ENCODE measurements at places on chromosomes 4 and X. TPM values are rescaled to one million over a fixed set of nuclear protein-coding genes. Genes with fewer than 3 reads are reported as not detected.

DNA sequence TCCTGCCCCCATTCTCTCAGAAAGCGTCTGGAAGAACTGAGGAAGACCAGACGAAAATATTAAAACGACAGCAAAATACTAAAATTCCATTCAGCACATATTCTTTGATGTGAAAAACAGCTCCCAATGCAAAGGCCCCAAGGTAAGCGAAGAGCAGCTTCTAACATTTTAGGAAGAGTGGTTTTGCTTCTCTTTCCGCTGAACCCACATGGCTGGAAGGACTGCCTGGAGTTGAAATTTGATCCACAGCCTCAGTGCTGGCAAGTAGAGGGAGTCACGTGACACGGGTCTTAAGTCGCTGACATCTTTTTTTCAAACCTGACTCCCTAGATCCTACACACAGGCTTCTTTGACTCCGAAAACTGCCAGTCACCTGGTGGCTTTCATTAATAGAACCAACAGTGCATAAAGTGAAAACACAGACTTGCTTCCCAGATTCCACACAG, at the start of gene FAM13A:
Gene FAM13A (minus strand): TSS at position 233 of the 446 bp plus-strand sequence. CDS start 221 bp downstream, at position 12.
- peak; percentile 77 for DNase-seq

DNA sequence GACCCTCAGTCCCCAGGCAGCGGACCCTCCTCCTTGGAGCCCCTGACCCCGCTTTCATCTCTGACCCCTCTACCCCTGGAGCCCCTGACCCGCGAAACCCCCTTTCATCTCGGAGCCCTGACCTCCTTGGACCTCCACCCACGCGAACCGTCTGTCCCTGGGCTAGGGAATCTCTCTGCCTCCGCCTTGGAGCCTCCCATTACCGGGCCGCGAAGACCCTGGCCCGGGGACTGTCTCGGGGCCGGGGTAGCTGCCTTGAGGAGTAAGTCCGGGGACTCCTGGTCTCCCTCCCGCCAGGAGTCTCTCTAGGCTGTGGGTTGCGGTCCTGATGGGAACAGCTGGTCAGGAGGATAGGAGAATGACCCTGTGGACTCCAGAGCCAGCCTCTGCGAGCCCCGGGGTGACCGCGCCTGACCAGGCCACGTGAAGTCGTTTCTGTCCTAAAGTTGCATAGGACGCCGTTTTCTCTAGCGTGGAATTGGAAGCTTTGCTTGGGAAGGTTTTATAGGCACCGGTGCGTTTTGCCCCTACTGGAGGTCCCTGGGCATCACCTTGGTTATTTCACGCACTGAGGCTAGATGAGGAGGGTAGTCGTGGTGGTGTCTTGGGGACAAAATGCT, 824 bp downstream of the TBC1D14 start:
- DNase-seq = no peak

DNA sequence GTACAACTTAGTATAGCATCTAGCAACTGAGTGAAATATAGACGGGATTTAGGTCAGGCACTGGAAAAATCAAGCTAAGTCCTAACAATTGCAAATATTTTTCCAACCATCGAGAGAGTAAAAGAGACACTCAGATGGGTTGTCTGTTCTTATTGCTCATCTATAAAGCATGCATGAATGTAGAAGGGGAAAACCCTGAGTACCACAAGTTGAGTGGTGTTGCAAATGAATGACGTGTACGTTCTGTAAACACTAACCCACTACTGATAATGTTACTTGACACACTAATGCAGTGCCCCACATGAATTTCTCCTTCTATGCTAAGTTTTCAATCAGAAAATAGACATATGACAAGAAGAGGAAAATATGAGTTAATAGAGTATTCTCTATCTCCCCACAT, 211.2 kb downstream of the COX18 start:
- no peak for DNase-seq

GRCh38 chr4:72084587-72085011, 52.8 kb downstream of the NPFFR2 start:
- DNase-seq = no peak

GRCh38 chr4:31045724-31046318, 325.7 kb downstream of the PCDH7 start:
- no peak for DNase-seq

DNA sequence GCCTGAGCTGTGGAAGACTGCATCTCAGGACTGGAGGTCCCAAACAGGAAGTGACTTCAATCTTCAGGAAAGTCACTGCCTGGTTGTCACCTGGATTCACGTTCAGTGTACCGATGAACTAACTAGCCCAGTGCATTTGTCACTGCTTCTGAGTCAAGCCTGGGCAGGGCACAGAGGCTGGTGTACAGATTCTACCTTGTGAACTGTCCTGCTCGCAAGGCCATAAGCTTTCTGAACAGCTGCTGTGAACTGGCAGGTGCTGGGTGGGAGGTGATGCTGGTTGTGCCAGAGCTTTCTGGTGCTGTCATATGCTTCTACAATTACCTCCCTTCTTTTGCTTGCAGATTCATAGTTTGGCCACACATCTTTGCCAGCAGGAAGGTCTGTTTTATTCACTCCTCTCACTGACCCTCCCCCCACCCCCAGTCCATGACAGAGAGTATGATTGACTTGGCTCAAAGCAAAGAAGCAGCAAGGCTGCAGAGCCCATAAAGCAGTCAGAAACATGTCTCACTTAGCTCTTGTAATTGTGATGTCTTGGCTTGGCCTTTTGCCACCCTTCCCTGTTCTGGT, 40.5 kb downstream of the ZCCHC12 start:
- DNase-seq = no peak

- no peak for DNase-seq
Observed at GRCh38 chr4:166895771-166896170, 338.5 kb downstream of the SPOCK3 start.

- DNase-seq = no peak
Observed at GRCh38 chr4:909821-910220, 22.3 kb downstream of the GAK start.

DNA sequence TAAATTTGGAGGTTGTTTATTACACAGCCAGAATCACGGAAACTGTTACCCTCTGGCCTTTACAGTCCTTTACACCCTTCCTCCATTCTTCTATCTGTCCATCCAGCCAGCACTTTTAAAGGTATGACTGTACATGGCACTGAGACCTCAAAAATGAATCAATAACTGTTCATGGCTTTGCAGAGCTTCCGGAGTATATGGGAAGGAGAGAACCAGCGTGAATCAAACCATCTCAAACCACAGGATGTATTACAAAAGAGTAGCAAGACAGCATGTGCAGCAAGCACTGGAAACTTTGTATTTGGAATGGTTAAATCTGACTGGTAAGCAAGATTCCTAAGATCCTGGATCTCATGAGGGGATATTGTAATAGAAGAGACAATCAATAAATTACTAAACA, 228.5 kb upstream of the CASK start:
- DNase-seq = no peak

DNA sequence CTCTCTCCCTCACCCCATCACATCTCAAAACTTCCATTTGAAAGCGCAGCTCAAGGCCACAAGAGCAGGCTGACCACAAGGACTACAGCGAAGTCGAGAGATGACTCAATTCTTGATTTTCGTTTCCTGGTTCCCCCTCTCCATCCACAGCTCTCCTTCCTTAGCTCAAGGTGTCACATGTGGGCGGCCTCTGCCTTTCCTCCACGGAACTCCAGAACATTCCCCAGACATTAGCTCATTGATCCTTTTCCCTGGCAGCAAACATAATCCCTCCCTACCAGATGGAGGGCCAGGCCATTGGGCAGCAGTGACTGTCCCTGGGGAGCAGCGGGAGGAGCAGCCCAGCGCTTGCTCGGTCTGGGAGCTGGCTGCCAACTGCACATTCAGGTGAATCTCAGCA, 56.3 kb downstream of the CCDC149 start:
- no peak for DNase-seq

- peak; percentile 0 for DNase-seq
Observed at GRCh38 chr4:7403001-7403400, 31.7 kb downstream of the PSAPL1 start.

- DNase-seq = no peak
Observed at GRCh38 chr4:82704156-82704555, 94.4 kb downstream of the SCD5 start.

- no peak for DNase-seq
Observed at GRCh38 chr4:699816-700580, 5.6 kb upstream of the PCGF3 start.

DNA sequence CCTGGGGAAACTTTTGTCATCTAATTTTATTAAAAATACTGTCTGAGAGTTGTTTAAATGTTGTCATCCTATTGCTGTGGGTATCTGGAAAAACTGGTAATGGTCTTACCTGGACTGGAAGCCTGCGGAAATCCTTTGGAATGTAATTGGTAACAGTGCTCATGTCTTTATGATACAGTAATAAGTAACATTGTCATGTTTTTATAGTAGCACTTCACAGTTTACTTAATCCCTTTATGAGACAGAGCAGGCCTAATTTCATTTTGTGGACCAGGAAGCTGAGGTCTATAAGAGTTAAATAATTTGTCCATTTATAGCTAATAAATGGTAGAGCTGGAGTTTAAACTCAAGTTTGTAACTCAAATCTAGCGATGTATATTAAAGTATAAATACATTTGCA, 88.3 kb downstream of the TRAPPC11 start:
- DNase-seq = no peak

GRCh38 chrX:123803331-123803983, 56.4 kb upstream of the XIAP start:
- DNase-seq = no peak

GRCh38 chrX:57752866-57753265, 72.8 kb upstream of the NLRP2B start:
- no peak for DNase-seq

DNA sequence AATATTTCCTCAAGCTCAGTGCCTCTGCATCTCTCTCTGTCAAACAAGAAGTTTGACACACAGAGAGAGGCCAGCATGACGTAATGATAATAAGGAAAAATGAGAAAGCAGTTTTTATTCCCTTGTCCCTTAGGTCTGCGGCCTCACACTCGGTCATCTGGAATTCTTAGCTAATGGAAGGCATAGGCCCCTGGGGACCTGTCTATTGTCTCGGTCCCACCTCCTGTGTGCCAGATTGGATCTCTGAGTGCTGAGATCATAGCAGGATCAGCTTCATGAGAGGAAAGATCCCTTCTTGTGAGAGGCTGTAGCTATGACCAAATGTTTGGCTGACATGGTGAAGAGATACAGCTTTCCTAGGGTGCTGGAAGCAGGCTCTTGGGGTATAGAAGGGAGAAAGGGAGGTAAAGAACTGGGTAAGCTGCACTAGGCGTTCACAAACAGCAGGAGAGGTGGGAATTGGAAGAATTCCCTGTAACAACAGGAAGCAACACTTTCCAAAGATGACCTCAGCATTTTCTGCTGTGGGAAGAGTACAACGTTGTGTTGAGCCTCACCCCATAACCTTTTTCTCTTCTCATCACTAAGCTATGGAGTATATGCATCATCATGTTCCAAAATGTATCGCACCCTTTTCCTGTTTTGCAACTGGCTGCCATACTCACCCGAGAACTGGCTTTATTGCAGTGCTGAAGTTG, 20.2 kb downstream of the TMEM31 start:
- no peak for DNase-seq

DNA sequence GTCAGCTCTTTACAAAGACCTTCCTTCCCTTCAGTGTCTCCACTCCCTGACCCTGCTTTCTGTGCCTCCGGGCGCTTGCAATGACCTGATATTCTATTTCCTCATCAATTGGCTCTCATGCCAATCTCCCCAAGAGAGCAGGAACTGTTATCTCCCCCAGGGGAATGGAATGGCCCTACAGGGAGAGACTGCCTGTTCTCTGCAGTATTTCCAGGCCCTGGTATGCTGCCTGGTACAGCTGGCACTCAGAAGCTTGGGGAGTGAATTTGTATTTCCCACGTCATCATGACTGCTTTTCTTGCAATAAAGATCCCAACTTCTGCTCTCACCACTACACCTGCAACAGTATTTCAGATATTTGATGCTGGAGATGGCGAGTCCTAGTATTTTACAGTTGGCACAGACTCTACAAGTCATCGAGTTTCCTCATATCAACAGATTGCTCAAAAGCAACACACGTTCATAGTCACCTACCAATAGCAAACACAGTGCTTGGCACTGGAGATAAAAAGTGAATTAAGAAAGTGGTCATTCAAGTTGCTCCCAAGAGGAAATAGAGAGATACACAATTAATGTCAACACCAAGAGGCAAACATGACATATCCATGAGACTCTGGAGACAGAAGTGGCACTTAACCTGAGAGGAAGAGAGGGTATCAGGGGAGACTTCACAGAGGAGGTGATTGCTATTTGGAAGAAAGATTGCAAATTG, 90.5 kb upstream of the EGFL6 start:
- no peak for DNase-seq

DNA sequence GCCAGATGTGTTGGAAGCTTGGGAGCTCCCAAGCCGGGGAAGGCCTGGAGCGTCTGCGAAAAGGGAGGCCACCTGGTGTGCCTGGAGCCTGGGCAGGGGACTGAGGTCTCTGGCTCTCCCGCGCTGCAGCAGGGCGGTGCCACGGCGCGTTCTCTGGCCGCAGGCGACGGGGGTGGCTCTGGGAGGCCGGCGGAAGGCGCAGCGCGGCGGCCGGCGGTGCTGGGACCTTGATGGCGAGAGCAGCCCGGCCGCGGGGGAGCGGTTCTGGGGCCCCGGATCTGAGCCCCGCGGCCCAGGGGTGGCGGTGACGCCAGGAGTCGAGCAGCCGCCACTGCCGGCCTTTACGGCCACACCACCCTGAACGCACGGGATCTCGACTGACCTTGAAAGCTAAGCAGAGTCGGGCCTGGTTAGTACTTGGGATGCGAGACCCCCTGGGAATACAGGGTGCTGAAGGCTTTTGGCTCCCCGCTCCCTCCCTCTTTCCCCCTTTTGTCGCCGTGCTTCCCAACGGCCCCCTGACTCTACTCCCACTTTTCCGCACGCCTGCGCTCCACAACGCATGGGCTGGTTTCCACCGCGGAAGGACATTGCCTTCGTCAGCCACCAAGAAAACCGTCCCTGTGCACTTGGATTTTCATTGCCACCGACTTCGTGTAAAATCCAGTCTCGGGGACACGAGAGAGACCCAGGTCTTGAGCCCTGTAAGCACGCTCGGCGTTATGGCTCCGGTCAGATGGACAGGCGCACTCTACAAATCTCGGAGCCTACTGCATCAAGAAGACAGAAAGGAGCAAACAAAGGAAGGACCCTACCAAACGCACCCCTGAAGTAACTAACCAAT, 9.5 kb downstream of the FRG2 start:
- no peak for DNase-seq

- peak; percentile 58 for DNase-seq
Observed at GRCh38 chrX:108439426-108439942, at the start of gene COL4A5. Gene COL4A5, plus strand, starts transcription at chrX:108439838. Its CDS starts 288 bp downstream, at chrX:108440126.

DNA sequence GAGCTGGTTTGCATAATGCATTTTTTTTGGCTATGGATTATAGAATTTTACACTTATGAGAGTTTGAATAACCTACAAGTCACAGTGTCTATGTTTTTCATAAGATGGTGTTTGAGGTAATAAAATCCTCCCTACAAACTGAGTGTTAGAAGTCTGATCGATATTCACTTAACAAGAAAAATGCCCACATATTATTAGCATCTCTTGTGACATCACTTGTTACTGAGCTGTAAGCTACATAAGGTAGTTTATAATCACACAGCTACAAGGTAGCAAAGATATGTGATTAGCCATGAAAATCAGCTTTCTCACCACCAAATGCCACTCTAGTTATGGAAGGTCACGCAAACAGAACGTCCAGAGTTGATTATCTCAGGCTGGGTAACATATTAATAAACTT, 669.6 kb downstream of the PCDH18 start:
- DNase-seq = no peak

The TMEM31 gene
- total RNA-seq = 0.35 TPM

All from ovary (tissue), 10 donors.